ENCODE measurements at places on chromosomes 7 and 10. TPM values are rescaled to one million over a fixed set of nuclear protein-coding genes. Genes with fewer than 3 reads are reported as not detected.

CAV1 gene
- total RNA-seq: 298 TPM

CEP55 gene
- total RNA-seq: 8.7 TPM

DNA sequence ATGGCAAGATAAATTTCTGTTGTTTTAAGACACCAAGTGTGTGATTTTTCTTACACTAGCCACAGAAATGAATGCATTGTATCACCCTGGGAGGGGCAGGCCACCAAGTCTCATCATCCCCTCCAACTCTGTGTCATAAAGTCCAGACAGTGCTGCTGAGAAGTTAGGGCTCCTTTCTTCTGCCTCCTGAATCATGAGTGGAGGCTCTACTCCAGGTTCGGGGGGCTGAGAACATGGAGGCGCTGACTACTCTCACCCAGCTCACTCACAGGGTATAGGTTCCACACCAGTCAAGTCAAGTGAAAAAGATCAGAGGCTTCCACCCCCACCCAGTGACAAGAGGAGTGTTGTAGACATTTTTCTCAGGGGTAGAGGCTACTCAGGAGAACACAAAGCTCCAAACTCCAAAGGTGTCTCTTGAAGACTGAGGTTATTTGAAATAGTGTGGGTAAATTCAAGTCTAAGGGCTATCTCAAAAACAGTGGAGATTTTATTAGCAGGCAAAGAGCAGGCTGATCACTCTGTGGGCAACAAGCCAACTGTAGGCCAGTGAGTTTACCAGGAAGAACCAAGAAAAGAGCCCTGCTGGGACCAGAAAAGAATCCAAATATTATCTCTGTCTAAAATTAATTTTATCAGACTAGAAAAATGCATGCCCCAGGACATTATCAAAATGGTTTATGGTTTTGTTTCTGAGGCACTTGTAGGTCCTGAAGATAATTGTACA lies 118.6 kb upstream of the RET start:
- no peak for DNase-seq

- DNase-seq: no peak
Observed at GRCh38 chr10:121194696-121195523, 343.7 kb downstream of the WDR11 start.

DNA sequence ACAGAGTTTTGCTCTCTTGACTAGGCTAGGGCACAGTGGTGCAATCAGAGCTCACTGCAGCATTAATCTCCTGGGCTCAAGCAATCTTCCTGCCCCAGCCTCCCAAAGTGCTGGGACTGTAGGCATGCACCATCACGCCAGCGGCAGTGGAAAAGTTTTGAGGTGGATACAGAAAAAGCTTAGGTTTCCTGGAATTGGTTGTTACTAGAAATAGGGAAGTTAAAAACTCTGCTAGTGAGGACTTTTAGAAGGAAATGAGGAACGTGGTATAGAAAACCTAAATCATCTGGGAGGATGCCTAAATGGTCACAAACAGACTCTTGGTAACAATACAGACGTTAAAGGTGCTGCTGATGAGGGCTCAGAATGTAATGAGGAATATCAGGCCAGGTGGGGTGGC lies 10.9 kb upstream of the SNX8 start:
- DNase-seq: peak; percentile 35

DNA sequence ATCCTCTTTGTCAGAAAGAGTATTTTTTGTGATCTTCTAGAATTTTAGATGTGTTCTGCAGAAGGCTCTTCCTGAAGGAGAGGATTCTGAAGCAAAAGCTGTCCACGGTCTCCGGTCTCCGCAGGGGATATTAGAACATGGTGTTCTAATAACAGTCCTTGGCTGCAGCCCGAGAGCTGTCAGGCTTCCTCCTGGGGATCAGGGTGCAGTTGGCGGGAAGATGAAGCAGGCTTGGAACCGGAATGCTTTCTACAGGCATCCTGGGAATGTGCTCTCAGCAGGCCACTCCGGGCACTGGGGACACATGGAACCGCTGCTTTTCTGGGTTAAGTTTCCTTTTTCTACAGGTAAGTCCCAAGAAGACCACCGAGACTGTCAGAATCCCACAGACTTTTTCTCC lies 118.6 kb upstream of the PARD3 start:
- peak; percentile 40 for DNase-seq

Data from umbilical cord (tissue), 2 donors.